ENCODE measurements at places on chromosomes 7 and 10.

DNA sequence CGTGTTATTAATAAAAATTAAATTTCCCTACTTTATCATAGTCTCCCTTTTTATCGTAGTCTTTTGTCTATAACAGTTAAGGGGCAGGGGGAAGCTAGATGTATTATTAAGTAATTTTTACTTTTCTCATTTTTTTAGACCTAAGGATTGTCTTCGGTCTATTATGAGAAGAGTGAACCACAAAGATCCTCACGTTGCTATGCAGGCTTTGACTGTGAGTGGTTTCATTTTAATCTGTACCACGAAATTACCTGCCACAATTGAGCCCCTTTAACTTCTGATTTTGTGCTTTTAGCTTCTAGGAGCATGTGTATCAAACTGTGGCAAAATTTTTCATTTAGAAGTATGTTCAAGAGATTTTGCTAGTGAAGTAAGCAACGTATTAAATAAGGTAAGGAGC is 40.6 kb downstream of the STAM start:
- DNase-seq = no peak

- DNase-seq = no peak
Observed at GRCh38 chr10:14671386-14671831, 103.3 kb downstream of the FAM107B start.

- no peak for DNase-seq
Observed at GRCh38 chr7:134996097-134996550, 9.8 kb downstream of the AGBL3 start.

DNA sequence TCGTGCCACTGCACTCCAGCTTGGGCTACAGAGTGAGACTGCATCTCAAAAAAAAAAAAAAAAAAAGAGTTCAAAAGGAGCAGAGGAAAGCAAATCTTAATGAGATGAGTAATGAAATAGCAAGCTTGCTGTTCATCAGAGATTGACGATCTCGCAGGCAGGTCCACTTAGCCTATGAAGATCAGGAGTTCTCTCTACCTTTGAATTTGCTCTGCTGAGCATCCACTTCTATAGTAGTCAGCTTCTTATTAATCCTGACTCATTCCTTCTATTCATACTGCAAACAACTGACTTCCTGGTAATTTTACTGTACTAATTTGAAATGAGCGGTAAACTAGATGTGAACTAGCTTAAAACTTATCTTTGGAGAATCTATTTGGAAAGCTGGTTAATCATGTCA is 1014.6 kb downstream of the GATA3 start:
- no peak for DNase-seq

GRCh38 chr7:55500117-55500756 is 72.1 kb downstream of the VOPP1 start:
- no peak for DNase-seq

DNA sequence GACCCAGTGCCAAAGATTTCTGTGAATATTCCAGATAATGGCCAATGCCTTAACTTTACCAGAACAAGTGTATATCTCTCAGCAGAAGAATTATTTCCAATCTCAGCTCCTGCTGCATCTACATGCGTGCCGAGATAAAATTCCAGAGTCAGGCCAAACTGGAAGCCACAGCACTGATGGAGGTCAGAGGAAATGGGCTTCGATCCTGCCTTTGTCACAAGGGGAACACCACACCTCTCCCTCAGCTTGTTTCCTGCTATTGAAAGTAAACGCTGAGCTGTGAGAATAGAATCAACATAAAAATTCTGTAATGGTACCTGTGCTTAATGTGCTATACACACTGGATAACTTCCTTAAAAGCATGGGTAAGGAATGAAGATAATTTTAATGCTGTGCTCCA is 255.5 kb downstream of the NEBL start:
- no peak for DNase-seq

- DNase-seq = no peak
Observed at GRCh38 chr7:15609287-15609686, 47.5 kb upstream of the AGMO start.

DNA sequence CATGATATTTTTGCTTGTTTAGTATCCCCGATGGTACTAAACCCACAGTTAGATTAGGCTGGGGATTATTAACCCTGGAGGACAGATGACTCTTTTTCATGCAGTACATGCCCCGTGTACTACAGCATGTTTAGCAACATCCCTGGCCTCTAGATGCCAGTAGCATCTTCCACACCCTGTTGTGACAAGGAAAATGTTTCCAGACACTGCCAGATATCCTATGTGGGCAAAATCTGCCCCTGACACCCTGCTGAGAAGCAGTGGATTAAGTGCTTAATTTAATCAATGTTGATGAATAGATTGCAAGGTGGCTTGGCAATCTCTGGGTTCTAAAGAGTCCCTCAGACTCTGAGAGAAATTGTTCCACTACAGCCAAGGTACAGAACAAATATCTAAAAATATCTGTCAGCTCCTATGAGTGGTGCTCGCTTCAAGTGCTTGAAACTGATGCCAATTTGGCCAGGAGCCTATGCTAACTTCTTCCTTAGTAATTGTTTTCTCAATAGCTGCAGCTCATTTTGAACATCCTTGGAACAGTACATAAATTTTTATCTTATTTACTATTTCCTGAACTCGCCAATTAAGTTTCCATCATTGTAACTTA is 247.0 kb downstream of the SORCS1 start:
- no peak for DNase-seq

DNA sequence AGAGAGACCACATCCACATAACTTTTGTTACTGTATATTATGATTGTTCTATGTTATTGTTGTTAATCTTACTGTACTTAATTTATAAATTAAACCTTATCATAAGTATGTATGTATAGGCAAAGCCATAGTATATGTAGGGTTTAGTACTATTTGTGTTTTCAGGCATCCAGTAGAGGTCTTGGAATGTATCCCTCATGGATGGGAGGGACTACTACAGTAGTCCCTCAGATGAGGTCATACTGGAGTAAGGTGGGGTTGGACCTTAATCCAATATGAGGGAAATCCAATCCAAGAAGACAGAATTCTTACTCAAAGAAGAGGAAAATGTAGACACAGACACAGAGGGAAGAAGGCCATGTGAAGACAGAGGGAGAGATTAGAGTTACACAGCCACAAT is 34.1 kb upstream of the MALRD1 start:
- DNase-seq = no peak

DNA sequence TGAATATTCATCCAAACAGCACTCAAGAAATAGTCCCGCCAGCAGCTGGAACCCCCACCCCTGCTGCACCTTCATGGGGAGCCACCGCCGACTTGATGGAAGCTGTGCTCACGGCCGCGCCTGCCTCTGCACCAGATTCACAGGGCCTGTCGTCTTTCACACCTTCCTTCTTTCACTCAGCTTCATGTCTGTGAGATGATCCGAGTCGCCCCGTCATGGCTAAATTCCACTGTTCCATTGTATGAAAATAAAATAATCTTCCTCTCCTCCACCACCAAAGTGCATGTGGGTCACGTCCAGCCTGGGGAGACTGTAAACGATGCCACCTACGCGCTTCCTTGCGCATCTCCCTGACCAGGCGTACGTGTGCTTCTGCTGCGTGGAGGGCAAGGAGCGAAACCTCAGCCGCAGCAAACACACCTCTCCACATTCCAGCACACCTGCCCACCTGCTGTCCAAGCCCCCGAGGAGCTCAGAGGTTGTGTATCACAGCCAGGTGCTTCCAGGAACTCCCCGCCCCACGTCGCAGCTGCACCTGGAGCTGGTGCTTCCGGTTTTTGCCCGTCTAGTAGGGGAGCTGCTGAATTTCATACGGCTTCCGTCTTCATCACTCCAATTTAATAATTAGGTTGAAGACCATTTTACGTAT is 137.0 kb downstream of the PTPRN2 start:
- no peak for DNase-seq

DNA sequence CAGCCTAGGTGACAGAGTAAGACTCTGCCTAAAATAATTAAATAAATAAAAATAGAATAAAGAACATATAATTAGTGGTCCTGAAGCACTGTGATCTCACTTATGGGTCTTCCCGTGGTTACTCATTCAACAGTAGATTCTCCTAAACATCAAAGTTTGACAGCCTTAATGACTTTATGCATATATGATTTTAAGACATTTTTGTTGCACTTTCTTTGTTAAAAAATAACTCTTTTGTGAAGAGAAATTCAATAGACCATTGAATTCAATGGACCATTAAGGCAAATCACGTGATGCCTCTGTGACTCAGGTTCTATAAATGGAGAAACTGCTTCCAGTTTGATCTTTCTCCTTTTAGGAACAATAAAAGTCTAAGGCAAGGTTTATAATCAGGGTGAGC is 59.6 kb downstream of the ATOH7 start:
- no peak for DNase-seq

DNA sequence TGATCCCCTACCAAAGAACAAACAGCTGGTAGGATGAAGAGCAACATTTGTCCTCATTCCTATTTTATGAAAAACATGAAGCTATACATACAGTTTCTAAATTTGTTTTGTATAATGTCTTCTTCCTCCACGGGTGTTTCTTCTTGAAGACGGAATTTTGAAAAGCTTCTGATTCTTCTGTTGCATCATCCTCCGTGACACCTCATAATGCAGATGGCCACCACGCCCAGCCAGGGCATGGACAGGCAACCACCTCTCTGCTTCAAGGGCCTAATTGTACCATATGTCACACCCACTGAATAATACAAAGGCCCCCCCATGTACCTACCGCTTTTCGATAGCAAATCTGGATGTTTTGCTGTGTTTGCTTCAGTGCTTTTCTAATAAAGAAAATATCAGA is at the start of gene SUN3:
Gene SUN3, minus strand, starts transcription at position 170 of the 400 bp plus-strand sequence. Its CDS starts 169 bp downstream, at position 1.
- no peak for DNase-seq

DNA sequence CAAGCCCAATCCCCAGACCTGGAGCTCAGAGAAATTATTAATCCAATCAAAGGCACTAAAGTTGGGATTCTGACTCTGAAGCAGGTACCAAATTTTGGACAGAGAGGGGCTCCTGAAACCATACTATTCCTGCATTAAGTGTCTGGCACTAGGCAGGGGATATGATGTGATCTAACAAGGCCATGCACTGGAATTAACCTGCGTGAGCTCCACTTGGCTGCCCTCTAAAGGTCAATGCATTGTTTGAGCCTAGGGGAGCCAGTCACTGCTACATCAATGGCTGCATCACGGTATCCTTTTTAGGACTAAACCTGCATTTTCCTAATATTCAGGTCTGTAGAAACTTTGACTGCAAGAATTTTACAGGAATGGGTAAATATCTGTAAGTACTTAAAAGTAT is 42.1 kb downstream of the ST8SIA6 start:
- no peak for DNase-seq

GRCh38 chr7:66421830-66422475 is 206.7 kb upstream of the KCTD7 start:
- no peak for DNase-seq

DNA sequence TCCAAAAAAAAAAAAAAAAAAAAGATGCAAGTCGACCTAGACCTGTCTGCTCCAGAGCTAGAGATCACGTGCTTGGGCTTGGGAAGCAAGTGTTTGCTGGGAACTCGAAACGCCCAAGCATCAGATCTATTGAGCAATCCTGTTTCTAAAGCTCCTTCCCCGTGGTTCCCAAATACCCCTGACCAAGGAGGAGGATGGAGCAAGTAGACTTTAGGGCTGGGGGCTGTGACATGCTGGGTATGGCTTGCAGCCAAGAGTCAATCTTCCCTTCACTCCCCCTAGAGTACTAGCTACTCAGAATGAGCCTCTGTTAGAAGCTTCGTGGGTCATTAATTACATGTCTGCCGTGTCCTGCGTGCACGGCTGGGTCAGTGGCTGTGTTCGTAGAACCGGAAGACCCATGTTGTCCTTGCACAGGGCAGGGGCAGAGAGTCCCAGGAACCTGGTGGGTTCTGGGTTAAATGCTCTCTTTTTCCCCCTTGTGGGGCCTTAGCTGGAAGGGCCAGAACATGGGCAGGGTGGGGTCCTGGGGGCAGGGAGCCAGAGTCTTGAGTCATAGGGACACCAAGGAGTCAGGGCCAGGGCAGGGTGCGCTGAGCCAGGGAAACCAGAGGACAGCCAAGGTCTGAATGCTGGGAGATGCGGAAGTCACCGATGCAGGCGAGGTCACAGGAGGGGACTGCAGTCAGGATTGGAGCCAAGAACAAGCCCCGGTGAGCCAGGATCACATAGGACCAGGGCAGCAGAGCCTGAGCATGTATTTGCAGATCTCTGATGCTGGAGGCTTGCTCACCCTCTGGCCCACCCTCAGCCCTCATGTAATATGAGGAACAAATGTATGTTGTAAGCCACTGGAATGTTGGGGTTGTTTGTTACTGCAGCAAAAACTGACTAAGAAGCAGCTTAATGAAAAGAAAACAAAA is 34.6 kb upstream of the TPST1 start:
- no peak for DNase-seq

DNA sequence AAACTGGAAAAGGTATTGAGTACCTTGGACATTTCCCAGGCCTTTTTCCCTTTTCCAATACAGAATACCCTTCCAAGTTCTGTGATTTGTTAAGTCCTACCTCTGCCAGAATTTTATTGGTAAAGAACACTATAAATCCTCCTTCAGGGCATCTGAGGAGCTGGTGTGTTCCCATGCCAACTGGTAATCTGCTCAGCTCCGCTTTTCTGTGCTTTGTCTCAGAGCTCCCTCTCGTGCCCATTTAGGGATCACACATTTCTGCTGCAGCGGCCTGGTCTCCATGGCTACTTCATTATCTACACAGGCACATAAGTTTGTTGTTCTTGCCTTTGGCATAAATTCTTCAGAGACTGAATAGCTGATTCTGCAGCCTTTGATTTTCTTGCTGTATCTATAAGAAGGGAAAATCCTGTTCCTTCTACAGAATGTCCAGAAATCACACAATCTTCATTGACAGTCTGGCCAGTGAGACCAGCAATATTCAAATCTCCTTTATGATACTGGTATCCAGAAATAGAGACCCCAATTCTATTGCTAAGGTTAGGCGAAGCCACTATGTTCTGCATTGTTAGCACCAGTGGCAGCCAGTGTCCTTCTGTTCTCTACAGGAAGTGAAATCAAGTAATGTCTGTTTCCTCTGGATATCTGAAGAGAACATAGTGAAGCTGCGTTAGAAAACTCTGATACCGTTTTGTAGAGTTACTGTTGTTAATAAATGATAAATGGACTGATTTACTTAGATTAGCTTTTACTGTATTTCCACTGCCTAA is 51.9 kb downstream of the DENND11 start:
- peak; percentile 87 for DNase-seq

DNA sequence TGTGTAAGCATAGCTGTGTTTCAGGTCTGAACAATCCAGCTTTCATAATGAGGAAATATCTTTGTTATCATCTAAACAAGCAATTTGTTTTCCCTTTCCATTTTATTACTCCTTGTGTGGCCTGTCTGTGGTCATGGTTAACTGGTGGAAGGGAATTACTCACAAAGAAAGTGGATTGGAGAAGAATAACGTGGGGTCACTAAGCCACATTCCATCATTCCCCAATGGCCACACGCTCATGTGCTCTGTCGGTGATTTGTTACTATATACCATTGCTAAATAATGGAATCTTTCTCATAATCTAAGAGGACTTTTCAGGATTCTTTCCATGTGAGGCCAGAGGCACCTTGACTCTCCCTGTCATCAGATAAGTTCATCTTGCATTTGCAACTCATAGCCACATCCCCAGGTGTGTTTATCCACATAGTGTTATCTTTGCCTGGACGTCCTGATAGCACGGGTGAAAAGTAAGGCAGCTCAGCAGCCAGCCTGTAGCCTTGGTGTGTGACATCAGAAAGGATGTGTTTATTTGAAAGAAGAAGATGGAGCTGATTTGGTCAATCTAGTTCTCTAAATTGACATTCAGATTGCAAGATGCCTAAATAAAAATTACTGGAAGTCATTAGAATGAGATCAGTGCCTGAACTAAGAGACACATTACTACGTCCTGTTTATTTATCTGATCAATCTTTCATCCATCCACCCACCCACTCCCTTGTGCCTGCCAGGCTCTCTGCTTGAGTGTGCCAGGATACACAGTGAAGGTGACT is 128.9 kb downstream of the CELF2 start:
- DNase-seq = no peak

GRCh38 chr7:10889266-10889898 is 84.3 kb upstream of the PHF14 start:
- peak; percentile 21 for DNase-seq

Data from AG09309 (cell line).